SK-N-SH (cell line): ENCODE measurements at places on chromosomes 4 and X.

GRCh38 chr4:67861513-67861912 is 22.3 kb downstream of the TMPRSS11D start:
- no peak for DNase-seq

- DNase-seq: no peak
These were observed 215.8 kb upstream of the SFRP2 start for GRCh38 chr4:154004507-154005170.

DNA sequence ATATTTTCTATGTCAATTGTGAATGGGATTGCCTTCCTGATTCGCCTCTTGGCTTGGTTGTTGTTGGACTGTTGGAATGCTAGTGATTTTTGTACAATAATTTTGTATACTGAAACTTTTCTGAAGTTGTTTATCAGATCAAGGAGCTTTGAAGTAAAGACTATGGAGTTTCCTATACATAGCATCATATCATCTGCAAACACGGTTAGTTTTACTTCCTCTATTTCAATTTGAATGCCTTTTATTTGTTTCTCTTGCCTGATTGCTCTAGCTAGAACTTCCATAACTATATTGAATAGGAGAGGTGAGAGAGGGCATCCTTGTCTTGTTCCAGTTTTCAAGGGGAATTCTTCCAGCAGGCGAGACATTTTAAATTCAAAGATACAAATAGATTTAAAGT is 226.5 kb downstream of the FBXO8 start:
- DNase-seq: no peak

DNA sequence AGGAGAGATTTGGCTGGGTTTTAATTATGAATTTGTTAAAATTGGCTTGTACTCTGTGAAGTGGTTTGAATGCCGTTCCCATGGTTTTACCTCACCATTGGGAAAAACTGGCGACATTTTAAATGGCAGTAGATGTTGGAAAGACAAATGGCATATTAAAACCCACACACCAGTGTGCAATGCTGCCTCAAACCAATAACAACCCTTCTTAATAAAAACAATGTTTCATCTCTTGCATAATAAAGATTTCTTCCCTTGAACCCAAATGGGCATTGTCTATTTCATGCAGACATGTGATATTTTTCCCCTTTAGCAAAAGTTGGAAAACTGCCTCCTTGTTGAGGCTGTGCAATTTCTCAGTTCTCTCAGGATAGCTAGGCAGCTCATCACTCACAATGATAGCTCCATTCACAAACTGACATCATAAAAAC is 33.7 kb downstream of the GABRB1 start:
- DNase-seq: no peak

- no peak for DNase-seq
These were observed 72.4 kb downstream of the ANKRD50 start for GRCh38 chr4:124640022-124640730.

- no peak for DNase-seq
These were observed 23.4 kb downstream of the PPP4R3C start for GRCh38 chrX:27439771-27440170.

DNA sequence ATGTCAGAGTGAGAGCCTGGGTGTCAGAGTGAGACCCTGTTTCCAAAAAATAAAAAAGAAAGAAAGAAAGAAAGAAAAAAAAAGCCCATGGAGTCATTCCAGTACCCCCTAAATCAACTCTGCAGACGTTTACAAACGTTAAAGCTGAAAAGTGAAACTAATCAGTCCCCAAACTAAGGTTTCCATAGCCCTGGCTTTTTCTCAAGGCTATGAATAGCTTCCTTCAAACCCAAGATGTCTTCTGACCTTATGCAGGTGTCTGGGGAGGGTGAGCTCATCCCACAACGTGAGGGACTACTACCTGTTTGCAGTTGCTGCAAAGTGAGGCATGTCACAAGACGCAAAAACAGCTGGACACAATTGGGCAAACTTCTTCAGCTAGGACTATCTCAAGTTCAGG is 144.0 kb downstream of the SH3KBP1 start:
- DNase-seq: no peak

- peak; percentile 5 for DNase-seq
These were observed 171.3 kb downstream of the BTC start for GRCh38 chr4:74623041-74623440.

DNA sequence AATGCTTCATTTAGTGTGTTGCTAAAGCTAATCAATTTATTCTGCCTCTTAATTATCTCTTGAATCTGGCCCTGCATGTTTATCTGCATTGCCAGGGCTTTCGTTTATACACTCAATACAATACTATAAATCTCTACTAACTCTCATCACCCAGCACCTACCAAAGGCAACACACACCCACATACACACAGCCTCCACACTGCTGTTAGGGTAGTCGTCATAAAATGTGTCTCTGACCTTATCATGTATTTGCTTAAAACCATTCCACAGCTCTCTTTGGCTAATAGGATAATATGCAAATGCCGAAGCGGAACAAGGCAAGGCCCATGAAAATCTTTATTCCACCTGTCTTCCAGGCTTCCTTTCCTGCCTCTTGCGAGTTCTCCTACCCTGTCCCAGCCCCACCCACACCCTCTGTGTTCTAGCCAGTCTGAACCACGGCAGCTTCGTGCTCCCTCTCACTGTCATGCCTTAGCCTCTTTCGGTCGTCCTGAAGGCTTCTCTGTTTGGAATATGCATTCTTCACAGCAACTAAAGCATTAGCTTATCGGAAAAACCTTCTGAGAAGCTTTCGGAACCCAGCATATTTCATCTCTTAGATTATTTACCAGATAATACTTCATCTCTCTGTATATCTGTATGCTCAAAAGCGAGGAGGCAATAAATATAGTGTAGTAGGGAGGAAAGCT is 333.5 kb downstream of the TENM3 start:
- no peak for DNase-seq

GRCh38 chr4:71992571-71993312 is 39.1 kb upstream of the NPFFR2 start:
- DNase-seq: no peak

GRCh38 chr4:146592019-146592418 is 46.7 kb upstream of the POU4F2 start:
- no peak for DNase-seq

DNA sequence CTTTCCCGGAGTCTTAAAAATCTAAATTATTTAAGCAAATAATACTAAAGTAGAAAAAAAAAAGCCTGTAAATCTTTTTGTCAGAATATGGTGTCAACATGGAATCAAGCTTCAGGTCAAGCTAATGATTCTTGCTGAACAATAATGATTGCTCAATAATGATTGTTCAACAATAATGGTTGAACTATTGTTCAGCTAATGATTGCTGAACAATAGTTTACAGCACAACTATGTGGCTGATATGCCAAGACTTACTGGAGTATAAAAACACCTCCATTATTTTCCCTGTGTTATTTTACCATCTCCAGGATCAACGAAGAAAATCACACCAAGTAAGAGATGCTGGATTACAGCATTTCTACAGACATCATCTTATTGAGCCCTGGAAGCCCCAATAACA is 35.1 kb upstream of the SMIM31 start:
- DNase-seq: no peak

DNA sequence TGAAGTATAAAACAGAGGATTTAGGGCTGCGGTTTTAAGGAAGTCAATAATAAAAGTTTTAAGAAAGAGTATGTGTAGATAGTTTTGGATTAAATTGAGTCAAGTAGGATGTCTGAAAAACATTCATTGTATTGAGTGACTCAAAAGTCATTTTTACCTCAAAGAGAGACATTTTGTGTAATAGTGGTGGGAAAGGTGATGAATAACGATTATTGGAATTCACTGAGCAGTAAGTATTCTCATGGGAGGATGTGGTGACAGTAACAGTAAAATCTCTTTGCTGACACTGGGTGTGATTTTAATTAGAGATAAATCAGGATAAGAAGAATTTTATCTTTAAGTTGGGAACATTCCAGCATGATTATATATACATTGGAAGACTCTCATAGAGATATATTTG is 233.6 kb downstream of the PDHA2 start:
- no peak for DNase-seq

DNA sequence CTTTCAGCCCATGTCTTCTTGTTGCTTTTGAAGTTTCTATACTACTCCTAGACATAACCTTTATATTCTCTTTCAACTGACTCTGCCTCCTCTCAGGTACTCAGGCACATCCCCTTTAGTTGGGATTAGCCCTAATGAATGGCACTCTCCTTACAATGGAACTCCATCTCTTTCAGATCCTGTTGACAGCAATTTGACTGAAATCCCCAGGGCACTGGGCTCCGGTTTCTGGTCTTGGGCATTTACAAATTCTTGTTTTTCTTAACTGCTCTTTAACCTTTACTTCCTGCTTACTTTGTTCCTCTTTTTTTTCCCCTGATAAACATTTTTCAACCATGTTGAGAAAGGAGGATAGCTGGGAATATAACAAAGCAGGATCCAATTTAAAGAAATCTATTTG is 68.9 kb downstream of the ENOX2 start:
- no peak for DNase-seq

DNA sequence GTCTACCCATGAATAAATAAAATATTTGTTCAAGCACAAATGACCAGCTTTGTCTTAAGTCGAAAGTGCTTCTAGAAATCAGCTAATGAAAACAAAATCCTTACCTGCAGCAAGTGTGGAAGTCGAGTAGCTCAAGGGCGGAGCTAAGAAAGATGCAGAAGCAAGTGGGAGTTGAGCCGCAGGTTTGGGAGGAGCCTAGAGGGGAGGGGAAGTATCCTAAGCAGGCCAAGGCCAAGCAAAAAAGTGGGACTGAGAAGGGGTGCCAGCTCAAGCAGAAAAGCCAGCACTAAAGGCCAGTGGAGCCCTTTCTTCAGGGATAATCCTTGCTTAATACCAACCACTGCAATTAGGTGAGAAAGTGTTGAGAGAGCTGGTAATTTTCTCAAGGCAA is 60.8 kb downstream of the DLG3 start:
- DNase-seq: no peak

GRCh38 chrX:78383594-78383993 is 56.2 kb upstream of the CYSLTR1 start:
- no peak for DNase-seq

- DNase-seq: no peak
These were observed 9.7 kb upstream of the RAB28 start for GRCh38 chr4:13493793-13494192.

DNA sequence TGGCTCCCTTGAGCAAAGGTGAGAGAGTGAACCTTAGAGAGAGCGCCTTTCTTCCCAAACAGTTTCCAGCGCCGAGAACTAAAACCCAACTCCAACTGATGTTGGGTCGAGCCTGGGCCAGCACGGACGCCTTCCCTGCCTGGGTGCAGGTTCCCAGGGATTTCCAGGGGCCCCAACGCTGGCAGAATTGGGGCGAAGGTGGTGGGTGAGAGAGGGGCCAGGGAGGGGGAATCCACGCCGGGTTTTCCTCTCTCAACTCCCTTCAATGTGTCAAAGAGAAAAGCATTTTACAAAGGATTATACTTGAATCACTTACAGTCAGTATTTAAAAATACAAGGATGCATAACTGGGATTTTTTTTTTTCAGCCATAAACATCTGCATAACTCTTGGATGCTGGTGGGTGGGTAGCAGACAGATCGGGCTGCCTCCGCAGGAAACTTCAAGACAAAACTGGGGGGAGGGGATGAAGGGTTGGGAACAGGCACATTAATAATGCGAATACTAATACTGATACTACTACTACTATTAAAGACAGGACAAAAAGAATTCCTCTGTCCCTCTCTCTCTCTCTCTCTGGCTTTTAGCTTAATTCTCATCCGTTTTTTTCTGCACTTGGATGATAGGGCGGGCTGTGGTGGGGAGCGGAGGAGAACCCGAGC is 1.3 kb upstream of the ARX start:
- DNase-seq: no peak

GRCh38 chr4:151641167-151641566 is 119.6 kb downstream of the GATB start:
- DNase-seq: no peak

GRCh38 chr4:20666012-20666860 is 34.0 kb upstream of the PACRGL start:
- DNase-seq: peak; percentile 30

DNA sequence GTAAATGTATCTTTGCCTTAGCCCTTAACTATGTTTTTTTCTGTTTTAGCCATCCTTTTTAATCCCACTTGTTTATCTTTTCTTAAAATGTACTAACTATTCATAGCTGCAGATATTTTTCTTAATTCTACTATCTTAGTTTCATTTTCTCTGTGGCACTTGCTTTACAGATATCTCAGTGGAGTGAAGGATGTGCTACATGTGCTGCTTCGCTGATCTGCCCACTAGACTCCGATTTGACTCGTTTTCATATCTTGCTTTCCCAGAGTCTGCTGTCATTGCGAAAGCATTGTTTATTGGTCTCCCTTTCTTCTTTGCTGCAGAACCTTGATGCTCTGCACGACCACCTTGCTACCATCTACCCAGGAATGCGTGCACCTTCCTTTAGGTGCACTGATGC is 30.6 kb downstream of the GUCY1B1 start:
- DNase-seq: no peak

DNA sequence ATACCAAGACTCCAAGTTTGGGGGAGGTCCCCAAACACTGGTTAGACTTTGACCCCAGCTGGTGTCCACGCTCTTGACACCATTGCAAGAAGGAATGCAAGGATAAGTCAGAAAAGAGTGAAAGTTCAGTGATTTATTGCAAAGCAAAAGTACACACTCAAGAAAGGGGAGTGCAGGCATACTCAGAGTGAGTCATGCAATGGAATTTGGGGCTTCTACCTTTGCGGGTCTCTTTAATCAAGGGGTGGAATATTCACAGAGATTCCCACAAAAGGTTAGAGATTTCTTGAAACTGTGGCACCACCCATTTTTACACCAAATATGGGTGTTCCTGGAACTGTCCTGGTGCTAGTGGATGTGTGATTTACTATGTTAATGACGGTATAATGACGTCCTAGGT is 5.2 kb upstream of the SMIM10L2A start:
- DNase-seq: no peak

DNA sequence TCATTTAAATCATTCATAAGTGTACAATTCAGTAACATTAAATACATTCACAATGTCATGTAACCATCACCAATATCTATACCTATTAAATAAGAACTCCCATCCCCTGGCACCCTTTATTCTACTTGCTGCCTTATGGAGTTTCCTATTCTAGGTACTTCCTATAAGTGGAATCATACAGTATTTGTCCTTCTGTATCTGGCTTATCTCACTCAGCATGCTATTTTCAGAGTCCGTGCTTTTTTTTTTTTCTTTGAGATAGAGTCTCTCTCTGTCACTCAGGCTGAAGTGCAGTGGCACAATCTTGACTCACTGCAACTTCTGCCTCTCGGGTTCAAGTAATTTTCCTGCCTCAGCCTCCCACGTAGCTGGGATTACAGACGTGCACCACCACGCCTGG is 67.9 kb upstream of the STOX2 start:
- no peak for DNase-seq

DNA sequence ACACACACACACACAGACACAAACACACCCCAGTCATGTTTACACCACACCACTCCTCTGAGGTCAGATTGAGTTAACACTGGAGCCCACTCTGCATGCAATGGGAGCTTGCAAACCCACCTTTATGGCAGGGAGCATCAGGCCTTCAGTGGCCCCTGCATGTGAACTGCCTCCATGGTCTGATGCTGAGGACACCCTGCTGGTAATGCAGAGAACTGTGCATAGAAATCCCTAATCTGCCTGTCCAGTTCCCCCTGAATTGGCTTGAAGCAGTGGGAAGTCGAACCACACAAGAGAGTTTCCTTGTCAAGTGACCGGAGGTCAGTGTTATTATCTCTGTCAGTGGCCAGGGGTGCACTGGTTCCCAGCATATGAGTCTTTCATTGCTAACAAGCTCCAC is 59.8 kb downstream of the ANOS1 start:
- DNase-seq: no peak
